Brain pericyte (primary cell): ENCODE measurements at places on chromosomes 2 and 18.

DNA sequence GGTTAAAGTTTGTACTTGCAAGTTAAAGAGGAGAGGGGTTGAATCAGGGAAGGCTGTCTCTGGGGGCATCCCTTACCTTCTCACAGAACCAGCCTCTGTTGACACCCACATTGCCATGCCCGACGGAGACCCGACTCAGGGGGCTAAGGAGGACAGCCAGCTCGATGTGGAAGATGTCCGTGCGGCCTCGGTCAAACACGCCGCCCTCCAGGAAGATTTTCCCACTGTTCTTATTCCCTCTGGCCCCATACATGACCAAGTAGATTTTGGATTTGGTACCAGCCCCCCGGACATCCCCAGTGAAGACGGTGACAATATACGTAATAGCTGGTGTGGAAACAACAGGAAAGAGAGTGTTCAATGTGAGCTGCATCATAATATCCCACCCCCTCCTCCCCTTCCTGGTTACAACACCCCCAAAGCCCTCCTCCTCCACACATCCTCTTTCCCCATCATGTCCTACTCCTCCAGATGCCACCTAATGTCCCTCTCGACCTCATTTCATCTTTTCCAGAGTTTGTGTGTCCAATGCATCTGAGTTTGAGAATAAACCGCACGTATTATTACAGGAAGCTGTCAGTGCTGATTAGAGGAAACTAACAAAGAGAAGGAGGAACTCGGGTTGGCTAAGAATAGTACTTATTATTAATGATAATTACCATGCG, 55.7 kb downstream of the LOXHD1 start:
- no peak for DNase-seq

DNA sequence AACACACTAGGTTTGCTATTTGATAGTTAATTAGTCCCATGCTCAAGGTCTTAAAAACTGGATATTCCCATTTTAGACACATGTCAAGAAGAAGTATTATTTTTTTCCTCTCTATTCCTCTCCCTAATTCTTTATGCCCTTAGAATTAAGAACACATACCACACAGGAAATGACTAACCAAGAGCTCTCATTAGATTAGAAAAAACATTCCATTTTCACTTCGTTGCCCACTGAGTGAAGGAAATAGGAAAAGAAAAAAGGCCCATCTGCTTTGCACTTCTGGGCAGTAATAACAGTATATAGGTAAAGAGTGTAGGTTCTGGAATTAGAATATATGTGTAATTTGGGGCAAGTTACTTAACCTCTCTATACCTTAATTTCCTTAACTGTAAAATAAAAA, 26.9 kb downstream of the ACADL start:
- no peak for DNase-seq

- no peak for DNase-seq
Observed at GRCh38 chr2:156903335-156903734, 354.2 kb upstream of the GALNT5 start.

GRCh38 chr18:23053776-23054457, 81.4 kb upstream of the CABLES1 start:
- no peak for DNase-seq

DNA sequence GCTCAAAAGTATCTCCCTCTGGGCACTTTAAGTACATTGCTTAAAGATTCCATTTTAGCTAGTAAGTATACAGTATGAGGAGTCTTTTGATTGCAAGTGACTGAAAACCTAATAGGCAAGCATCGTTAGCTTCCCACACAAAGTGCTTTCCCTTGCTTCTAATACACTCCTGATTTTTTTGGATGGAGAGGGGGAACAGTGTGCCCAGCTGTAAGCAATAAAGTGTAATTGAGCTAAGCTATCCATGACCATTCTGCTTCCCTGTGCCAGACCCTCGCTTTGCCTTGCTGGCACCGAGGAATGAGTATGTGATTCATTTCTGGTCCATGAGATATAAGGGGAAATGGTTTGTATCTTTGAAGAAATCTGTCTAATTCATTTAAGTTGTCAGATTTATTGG, 3.8 kb upstream of the ZNF24 start:
- no peak for DNase-seq

- no peak for DNase-seq
Observed at GRCh38 chr2:67854798-67855197, 208.0 kb downstream of the C1D start.

DNA sequence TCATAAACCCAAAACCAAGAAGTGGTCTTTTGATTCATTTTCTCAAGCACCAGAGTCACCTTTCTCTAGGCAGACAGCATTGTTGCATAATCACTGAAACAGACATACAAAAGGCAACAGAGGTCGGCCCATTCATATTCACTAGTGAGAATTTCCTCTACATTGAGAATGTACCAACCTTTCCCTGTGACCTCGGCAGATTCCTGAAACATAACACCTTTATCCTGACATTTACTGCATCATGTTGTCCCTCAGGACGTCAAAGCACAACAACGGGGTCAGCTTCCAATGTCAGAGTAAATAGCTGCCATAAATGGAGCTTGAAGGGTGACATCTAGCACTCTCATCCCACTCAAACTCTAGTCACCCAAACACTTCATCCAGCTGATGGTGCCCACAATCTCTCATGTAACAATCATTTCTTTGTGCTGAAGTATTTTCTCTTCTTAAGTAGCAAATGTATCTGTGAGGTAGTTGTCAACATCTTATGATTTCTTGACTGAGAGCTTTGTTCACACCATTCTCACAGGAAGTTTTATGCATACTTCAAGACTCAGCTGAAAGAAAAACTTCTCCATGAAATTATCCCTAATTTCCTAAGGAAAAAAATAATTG, 802.6 kb upstream of the CHAC2 start:
- DNase-seq: peak; percentile 5
